SK-N-MC (cell line): ENCODE measurements at places on chromosomes 1 and 21.

DNA sequence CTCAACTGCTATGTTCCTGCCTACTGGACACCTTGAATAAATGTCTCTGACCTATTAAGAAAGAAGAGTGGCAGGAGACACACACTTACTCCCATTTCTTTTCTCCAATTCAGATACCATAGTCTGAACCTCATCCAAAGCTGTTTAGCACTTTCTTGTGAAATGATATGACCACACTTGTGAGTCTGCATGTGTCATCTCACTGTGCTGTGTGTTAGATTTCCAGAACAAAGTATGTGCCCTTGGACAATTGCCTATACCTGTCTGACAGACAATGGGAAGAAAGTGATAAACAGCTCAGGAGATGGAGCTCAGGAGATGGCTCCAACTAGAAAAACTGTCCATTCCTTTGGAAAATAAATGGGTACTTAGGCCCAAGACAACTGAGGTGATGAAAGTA is 48.4 kb downstream of the USP48 start:
- no peak for DNase-seq

DNA sequence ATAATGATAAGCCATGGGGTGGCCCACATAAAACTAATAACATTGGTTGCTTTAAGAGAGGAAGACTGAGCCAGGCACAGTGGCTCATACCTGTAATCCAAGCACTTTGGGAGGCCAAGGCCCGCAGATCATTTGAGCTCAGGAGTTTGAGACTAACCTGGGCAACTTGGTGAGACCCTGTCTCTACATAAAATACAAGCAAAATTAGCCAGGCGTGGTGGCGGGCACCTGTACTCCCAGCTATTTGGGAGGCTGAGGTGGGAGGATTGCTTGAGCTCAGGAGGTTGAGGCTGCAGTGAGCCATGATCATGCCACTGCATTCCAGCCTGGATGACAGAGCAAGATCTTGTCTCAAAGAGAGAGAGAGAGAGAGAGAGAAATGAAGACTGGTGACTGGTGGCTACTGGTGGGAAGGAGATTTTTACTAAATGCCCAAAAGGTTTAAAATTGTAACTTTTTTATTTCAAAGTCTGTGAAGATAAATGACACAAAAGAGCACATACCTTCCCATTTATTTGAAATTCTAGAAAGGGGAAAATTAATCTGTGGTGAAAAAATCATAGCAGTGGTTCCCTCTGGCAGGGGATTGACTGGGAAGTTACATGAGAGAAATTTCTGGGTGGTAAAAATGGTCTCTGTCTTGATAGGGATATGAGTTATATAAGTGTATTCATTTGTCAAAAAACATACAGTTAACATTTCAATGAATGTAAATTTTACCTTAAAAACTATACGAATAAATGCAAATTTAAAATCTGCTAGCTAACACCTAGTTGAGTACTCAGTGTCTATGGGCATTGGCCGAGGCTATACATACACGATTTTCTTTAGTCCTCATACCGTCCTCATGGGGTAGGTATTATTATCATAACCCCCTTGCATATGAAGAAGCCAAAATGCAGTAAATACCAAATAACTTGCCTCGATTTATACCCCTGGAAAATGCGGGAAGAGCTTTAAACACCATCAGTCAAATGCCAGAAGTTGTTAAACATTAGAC is 2.2 kb upstream of the NBPF1 start:
- DNase-seq, result no peak

- DNase-seq, result no peak
These were observed 78.8 kb downstream of the SPSB1 start for GRCh38 chr1:9371391-9371935.

DNA sequence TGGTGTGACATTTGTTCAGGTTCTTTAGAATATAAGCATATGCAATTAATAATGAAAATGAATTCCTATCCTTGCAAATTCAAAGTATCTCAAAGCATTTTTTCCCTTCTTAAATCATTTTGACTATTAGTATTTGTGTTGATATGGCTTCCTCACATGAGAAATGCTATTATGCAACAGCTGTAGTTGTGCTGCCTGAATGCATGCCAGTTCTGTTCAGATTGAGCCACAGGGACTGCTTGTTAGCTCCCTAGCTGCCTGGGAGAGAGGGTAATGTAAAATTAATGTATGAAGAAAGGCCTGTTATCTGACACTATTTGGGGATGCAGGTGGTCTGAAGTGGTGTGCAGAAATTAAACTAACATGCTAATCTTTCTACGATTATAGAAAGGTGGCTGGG is 45.5 kb downstream of the CACHD1 start:
- DNase-seq, result no peak

- DNase-seq, result no peak
These were observed 423.4 kb upstream of the CHRM3 start for GRCh38 chr1:238962941-238963340.

DNA sequence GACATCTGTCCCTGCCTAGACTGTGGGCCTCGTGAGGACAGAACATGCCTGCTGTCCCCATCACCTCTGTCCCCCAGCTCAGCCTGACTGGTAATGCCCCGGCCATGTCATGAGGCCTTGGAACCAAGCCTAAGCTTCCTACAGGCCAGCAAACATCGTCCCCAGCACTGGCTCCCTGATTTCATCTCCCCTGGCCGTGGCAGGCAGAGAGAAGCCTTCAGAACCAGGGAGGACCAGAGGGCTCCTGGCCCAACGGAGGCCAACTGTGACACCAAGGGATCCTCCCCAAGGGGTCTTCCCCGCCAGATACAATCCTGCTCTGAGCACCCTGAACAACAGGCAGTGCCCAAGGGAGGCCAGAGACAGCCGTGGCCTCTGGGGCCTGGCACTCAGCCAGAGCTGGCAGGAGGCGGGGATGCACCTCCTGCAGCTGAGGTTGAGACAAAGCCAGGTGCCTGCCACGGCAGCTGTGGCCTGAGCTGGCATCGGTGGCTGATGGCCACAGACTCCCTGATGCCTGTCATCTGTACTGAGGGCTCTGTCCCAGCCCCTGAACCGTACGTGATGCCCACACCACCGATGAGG is 9.9 kb upstream of the NPHP4 start:
- DNase-seq, result no peak

DNA sequence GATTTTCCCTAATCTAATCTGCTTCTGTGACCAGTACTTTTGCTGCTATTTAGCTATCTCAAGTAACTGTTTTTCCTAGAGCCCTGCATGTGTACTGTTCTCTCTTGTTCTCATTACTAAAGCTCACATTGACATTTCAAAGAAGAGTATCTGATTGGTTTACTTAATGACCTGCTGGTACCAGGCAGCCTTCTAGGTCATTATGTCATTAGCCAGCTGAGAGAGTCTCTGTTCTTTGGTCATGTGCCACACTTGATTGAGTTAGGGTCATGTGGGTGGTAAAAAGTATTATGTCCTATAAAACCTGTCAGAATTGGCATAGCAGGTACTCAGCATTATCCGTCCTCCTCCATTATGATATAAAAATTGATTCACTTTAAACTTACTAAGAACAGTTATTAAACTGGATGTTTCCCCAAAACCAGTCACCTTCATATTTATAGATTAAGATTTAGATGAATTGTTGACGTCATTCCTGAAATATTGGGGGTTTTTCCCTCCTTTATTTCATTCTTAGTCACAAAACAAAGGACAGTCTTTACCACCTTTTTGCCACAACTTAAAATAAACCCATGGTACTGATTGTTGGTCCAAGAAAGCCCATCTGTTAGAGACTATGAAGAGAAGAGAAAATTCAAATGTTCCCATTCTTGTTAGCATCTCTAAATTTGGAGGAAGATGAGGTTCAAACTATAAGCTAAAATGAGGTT is 22.2 kb downstream of the FNDC5 start:
- DNase-seq, result no peak

- no peak for DNase-seq
These were observed 34.5 kb downstream of the NTNG1 start for GRCh38 chr1:107175102-107175909.
